T-helper 1 cell (primary cell): ENCODE measurements at places on chromosomes 5 and 9.

- no peak for DNase-seq
Observed at GRCh38 chr9:86836266-86836665, 111.0 kb downstream of the GAS1 start.

DNA sequence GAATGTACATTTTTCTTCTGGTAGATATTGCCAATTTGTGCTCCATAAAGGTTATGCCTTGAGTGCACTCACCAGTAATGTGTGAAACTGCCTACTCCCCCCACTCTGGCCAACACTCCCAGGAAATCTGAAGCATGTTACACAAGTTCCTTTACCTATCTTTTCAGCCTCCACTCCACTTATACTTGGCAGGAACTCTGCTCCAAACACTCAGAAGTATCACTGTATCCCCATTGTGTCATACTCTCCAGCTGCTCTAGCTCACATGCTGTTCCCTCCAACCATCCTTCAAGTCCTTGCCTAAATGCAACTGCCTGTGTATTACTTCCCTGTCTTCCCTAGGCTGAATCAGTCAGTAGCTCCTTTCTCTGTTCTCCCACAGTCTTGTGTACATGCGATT lies 28.3 kb downstream of the POU4F3 start:
- DNase-seq: no peak

DNA sequence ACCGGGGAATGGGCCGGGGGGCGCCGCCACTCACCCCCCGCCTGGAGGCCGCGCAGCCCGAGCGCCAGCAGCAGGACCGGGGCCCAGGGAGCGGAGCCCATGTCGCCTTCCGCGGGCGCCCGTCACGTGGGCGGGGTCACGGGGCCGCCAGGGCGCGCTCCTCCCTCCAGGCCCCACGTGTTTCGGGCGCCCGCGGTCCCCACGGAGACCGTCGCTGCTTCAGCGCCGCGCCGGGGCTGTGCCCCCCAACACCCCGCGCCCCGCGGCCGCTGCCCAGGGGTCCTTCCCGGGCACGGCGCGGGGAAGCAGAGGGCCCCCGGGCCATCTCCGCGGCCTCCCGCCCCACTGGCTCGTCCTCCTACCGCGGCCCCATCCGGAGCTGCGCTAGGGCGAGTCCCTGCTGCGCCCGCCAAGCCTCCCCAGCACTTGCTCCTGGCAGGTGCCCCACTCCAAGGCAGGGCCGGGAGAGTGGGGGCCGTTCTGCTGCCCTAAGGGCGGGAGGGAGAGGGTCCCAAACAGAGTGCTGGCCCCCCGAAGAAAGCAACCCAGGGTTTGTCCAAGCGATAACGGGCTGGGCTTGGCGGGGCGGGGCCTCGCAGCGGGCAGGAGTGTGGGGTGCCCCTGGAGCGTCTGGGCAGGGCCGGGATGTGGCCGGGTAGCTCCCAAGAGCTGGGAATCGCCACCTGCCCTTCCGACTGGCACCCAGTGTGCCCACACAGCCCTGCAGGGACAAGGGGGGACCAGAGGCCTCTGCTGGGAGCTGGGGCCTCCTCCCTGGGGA lies at the start of gene DPP7:
DPP7 (minus strand) TSS at position 121 of the 781 bp plus-strand sequence; CDS start at position 101, 20 bp downstream.
- DNase-seq: peak; percentile 75

- DNase-seq: no peak
Observed at GRCh38 chr5:139012176-139012575, 137.0 kb upstream of the LRRTM2 start.

DNA sequence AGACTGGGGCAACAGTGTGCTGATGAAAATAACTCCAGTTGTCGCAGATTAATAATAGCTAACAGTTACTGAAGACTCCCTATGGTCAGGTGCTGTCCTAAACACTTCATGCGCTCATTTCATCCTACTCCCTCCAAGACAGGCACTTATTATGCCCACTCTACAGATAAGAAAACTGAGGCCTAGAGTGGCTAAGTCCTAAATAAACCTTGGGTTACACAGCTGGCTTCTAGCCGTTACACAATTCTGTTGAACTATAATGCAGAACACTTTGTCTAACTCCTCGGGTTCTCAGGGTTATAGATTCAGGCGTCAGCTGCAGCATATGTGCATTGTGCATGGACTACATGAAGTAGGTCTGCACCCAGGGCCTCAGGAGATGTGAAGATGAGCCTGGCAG lies 103.9 kb downstream of the DAPK1 start:
- DNase-seq: no peak

- DNase-seq: no peak
Observed at GRCh38 chr5:6399980-6400910, 21.9 kb upstream of the MED10 start.

DNA sequence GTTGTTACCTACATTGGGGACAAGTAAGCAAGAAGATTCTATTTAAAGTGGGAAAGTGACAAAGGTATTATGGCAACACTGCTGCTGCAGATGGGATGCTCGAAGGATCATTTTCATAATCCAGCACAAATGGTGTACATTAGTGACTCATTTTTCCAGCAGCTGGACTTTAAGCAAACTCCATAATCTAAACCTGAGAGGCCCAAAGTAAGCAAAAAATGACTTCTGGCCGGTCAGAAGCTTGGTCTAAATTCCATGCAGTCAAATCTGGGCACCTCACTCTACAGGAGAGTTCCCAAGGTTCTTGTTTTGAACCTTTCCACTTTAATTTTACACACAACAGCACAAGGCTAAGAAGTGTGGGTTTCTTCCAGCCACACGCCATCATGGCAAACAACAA lies 43.6 kb upstream of the TRAF1 start:
- no peak for DNase-seq

- peak; percentile 19 for DNase-seq
Observed at GRCh38 chr5:5886812-5887486, 464.5 kb downstream of the ICE1 start.
